ENCODE measurements at places on chromosomes 1 and 21.

GRCh38 chr1:28027238-28027637 lies 61.2 kb downstream of the EYA3 start:
- no peak for DNase-seq

DNA sequence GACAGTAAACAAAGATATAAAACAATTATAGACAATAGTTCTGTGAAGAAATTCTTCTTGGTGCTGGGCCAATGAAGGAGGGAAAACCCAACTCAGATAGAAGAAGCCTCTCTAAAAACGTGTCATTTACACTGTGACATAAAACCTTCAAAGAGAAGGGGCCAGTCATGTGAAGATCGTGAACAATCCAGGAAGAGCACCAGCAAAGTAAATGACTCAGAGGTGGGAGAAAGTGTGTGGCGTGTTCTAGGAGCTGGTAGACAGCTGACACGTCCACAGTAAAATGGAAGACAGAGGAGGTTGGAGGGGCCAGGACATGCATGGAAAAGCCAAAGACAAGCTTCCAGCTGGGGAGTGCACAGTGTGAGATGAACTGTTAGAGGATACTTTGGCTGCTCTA lies 143.6 kb downstream of the VAV3 start:
- DNase-seq = no peak

DNA sequence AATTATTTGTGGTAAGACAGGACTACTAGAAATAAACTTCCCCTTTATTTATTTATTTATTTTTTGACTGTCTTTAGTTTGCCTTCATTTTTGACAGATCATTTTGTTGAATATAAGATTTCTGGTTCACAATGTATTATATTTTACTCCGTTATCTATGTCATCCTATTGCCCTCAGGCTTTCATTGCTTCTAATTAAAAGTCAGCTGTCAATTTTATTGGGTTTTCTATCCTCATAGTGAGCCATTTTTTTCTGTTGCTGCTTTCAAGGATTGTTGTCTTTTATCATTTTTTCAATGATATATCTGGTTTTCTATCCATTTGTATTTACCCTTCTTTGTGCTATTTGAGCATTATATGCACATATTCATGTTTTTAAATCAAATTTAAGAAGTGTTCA lies 866.2 kb downstream of the LRRIQ3 start:
- DNase-seq = no peak

DNA sequence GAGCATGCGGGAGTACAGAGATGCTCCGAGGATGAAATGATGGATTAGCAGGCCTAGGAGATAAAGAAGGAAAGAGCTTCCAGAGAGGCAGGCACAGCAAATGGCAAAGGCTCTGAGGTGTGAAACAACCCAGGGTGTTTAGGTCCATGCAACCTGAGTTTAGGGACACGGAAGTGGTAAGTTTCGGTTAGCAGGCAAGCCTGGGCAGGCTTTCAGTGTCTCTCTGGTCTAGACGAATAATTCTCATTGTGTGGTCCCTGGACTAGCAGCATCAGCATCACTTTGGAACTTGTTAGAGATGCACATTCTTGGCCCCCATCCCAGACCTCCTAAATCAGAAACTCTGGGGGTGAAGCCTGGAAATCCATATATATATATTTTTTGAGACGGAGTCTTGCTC lies 18.6 kb downstream of the NKAIN1 start:
- DNase-seq = no peak

DNA sequence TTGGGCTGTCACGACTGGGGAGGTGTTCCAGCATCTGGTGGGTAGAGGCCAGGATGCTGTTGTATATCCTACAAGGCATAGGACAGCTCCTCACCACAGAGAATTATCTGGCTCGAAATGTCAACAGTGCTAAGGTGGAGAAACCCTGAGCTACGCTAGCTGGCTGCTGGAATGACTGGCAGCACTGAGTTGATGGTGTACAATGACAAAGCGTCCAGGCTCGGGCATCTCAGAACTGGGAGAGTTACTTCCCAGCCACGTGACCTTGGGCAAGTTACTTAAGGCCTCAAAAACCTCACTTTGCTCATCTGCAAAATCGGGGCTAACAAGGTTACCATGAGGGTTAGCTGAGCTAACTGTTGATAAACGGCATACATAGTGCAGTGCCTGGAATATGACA lies 35.4 kb downstream of the GPR161 start:
- no peak for DNase-seq

DNA sequence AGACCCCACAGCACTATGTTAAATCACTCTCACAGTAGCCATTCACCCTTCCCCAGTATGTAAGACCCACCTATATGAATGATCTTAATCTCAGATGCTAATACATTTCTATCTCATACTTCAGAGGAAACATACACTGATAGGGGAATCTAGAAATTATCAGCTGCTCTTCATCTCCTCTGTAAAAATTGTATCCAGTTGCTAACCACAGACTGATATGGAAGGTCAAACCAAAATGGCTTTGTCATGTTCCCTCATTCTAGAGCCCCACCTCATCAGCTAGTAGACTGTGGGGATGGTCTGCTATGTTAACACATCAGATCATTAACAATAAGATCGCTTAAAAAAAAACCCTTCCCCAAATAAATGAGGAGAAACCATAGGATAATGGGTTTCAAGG lies 71.7 kb downstream of the UBR4 start:
- DNase-seq = no peak

DNA sequence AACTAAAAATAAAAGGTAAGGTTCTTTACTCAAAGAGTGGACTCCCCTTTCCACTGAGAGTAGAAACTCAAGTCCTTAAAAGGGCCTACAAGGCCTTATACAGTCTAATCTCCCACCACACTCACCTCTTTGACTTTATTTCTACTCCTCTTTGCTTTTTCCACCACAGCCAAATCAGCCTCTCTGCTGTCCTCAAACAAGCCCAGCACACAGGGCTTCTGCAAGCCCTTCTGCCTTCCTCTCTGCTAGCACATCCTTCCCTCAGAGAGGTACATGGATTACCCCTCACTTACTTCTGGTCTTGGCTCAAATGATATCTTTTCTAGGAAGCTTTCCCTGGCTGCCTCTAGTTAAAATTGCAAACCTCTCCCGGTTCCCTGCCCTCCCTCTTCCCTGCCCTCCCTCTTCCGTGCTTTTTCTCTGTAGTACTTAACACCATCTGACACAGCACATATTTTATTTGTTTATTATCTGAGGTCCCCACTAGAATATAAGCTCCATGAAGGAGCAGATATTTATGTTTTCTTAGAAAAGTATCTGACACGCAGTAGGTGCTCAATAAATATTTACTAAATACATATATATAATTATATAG lies 1.7 kb downstream of the LYST start:
- no peak for DNase-seq

DNA sequence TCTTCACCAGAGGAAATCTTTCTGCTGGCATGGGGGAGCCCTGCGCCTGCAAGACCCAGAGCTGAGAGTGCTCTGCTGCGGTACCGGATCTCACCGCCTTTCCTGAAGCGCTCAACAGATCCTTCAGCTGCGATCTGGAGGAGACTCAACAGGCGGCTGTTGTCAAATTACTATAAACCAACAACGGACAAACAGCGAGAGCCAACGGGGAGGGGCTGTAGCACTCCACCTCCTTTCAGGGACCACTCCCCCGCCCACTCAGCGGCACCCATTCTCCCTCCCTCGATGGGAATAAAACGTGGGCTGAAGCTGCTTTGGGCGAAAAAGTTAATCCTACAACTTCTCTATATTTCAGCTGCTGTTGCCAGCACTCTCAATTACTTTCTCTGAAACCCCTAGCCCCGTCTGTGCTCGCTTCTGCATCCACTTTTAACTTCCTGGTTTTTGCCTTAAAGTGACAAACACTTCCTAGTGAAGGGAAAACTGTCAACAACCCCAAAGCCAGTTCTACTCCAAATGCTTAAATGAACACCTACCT lies at the start of gene FMO5:
FMO5 (minus strand) TSS at position 147 of the 538 bp plus-strand sequence. CDS start 310 bp downstream, outside the sequence.
- DNase-seq = peak; percentile 54

GRCh38 chr1:7382971-7383370 lies 388.1 kb upstream of the VAMP3 start:
- no peak for DNase-seq

DNA sequence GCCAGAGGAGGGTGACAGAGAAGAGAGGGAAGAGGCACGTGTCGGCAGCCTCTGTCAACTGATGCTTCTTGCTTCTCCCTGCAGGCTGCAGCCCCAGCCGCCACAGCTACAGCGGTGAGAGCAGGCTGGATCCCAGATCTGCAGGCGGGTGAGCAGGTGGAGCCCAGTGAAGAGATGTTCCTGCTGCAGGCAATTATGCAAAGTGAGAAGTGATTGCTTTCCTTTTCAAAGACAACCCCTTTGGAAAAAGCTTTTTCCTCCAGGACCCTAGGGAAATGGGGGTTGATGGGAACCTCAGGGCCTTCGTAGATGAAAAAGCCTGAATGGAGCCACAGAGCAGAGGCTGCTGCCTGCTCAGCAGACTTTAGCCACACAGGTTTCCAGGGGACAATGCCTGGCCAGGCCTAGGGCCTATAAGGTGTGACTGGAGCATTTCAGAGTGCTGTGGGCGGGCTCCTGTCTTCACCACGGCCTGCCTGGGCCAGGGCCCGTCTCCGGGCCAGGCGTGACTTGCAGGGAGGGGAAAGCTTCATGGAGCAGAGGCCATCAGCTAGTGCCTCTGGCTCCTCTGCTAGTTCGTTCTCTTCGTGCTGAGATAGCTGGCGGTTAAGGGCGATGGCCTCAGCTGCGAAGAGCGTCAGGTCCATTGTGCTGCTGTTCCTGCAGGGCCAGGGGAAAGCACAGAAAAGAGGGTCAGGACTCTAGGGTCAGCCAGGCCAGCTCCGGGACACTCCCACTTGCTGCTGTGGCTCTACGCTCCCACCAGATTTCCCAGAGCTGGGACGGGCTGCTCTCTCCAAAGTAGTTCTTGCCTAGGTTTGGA lies 6.9 kb upstream of the KNCN start:
- DNase-seq = no peak

- DNase-seq = peak; percentile 86
These were observed 440 bp downstream of the PIGP start for GRCh38 chr21:37072274-37072987.

DNA sequence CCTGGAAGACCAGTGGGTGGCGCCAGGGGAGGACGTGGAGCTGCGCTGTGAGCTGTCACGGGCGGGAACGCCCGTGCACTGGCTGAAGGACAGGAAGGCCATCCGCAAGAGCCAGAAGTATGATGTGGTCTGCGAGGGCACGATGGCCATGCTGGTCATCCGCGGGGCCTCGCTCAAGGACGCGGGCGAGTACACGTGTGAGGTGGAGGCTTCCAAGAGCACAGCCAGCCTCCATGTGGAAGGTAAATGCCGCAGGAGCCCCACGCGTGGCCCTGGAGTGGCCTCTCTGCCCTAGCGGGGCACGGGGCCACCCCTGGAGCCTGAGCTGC lies 75.2 kb downstream of the OBSCN start:
- no peak for DNase-seq

DNA sequence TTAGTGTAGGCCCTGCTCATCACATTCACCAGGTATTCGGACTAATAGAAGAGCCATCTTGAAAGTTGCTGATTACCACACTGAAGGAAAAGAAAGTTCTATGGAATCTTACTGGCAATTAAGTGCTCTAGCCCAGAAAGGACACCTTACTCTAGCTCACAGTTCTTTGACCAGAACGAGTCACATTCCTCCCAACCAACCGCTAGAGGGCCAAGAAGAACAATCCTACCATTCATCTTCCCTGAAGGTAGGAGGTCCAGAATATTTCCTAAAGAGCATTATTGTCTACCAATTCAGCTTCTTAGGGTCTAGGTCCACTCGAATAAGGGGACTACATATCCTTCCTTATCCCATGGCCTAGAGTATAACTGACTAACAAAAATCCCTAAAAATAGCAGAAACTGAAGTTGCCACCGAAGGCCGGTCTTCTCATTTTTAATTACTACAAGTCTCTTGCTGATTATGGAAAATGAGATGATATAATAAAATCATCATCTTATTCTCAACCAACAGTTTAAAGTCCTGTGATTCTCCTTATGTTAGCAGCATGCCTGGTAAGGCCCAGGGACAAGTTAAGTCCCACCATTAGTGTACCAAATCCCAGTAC lies 2.7 kb upstream of the FMO1 start:
- peak; percentile 48 for DNase-seq

DNA sequence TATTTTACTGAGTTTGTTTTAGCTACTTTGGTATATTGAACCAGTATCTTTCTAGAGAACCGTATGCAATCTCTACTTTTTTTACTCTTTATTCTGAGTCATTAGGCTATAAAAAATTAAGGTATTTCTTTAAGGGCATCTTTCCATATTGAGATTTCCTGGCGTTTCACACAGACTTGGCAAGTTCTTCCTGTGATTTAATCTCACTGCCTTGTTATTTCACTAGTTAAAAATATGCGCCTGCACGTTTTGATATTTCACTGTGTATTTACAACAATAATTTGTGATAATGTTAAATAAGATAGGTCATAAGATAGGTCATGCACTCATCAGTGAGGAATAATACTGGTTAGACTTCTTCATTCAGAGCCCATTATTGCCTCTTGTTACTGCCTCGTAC lies 16.2 kb upstream of the CR1L start:
- DNase-seq = no peak

DNA sequence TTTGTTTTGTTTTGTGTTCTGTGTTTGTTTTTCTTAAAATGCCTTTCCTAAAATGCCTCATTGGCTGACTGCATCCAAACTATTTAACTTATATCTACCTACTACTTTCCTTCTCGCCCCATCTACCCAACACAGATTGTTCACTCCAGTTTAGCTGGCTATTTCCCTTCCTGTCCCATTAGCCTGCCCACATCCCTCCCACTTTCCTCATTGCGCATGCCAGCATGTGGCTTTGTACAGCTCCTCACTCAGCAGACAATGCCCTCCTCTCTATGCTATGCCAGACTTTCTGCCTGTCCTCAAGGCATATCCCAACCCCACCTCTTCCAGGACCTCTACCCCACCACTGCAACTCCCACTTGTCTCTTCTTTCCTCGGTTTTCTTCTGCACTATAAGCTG lies 94.7 kb upstream of the C1orf21 start:
- no peak for DNase-seq

DNA sequence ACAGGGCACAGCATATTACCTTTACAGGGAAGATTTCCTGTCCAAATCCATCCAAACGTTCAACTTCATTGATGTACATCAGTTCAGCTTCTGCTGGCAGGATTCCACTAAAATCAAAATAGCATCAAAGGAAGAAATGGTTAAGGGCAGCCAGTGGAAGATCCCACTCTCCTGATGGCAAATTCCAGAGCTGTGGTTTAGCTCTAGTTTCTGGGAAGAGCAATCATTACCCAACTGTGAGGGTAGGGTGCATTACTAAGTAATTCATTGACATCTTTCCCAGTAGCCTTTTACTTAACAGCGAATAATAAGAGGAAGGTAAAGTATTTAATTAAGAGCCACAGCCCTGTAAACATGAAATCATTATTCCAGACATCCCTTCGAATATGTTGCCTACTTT lies 120.7 kb downstream of the SMYD2 start:
- DNase-seq = no peak

DNA sequence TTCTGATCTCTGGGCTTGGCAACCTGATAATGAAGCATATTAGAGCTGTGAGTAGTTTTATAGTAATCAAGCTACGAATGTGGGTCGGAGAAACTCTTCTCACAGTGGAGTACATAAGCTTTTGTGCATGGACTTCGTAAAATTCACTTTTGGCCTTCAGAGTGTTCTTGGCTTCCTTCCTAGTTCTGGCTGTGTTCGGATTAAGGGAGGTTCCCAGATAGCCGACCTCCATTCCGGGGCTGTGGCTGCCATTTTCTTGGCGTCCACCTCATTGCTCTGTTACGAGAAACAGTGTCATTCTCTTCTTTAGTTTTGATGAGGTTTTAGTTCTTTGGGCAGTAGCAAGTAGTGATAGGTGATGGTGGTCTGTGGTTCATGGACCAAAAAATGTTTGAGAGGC lies 26.3 kb downstream of the CAMTA1 start:
- no peak for DNase-seq

GRCh38 chr1:206498685-206499084 lies 8.6 kb upstream of the RASSF5 start:
- DNase-seq = no peak

All from astrocyte of the spinal cord (primary cell).